ENCODE measurements at places on chromosomes 3 and 15.

DNA sequence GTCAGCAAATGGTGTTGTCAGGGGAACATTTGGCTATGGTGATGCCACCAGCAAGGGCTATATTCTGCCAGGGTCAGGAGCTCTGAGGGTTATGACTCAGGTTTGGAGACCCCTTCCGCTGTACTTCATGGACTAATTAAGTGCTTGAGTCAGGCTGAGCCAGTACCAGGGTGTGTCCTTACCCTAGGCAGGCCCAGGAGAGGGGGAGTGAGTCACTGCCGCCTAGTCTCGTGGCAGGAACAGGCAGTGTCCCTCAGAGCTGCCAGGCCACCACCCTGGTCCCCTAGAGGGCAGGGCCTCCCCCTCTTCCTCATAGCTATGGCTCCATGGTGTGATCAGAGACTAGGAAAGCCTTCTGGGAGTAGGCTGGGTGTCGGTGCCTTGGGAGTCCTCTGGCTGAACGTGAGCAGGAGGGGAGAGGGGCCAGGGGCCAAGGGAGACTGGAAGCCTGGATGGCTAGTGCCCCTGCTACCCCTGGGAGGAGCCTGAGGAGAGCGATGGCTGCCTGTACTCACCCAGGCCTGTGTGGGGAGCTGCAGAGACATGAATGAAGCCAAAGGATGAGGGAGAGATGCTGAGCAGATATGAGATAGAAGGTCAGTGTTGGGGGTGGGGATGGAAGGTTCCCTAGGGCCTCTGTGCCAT lies 10.6 kb downstream of the MAPKAPK3 start:
- no peak for DNase-seq

DNA sequence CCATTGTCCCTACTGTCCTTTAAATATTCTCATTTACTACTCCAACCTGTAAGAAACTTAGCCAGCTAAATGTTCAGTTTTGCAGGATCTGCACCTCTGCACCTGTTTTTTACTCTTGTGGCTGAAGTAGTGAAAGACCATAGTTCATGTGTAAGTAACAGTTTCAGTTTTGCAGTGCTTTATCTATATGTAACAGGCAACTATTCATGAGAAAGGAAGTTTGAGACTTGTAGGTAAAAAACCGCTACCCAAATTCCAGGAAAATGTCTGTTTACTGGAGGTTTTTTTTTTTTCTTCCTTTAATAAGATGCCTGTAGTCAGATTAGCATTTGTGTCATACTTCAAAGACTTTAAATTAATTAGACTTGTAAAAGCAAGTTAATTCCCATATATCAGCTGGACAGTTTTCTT lies 25.4 kb upstream of the MBNL1 start:
- DNase-seq: no peak

DNA sequence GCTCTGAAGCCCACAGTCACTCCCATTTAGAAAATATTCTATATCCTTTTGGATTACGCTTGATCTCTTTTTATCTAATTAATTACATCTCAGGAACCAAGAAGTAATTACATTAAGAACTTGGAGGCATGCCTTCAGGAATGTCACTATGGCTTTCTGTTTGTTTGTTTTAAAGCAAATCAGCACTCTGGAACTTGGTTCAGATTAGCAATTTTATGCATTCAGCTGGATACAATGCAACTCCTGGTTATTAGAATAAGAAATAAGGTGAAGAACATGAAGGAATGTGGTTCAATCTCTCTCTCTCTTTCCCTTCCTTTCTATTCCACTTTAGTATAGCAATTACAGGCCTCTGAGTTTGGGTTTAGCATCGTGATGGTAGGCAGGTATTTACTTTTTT lies 235.8 kb downstream of the FHIT start:
- no peak for DNase-seq

- no peak for DNase-seq
Observed at GRCh38 chr3:171678971-171679492, 131.3 kb downstream of the PLD1 start.

DNA sequence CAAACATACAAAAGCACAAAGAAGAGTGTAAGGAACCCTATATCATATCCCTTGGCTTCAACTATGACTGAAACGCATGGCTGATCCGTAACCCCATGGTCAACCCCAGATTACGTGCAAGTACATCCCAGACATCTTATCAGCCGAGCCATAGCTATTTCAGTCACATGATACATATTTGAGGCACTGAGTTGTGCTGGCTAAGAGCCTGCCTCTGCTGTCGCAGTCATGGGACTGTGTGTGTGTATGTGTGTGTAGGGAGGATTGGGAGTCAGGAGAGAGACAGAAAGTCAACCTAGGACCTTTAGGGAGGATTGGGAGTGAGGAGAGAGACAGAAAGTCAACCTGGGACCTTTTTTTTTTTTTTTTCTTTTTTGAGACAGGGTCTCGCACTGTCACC lies 8.4 kb downstream of the ST6GAL1 start:
- no peak for DNase-seq

GRCh38 chr3:189270248-189270832 lies 98.6 kb downstream of the TPRG1 start:
- peak; percentile 31 for DNase-seq

GRCh38 chr15:40763801-40764628 lies at the start of gene GCHFR:
GCHFR (plus strand) TSS chr15:40764068; CDS start chr15:40764181, 113 bp downstream.
- peak; percentile 86 for DNase-seq

DNA sequence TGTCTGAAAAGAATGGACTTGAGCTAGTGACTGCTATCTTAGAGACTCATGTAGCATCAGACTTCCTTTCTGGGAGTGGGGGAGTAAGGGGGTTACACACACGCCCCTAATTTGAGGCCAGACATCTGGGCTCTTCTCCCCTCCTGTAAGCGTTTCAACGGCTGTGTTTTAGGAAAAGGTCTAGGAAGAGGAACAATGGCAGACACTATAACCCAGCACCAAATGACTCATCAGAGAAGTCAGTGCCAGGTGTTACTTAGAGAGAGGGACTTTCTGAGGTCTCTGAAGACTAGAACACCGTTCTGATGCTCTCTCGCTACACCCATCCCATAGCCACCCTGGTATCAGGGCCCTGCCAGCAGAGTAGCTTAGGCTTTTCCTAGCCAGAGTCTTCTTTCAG lies 65.5 kb downstream of the SSUH2 start:
- DNase-seq: no peak

GRCh38 chr3:120708408-120708807 lies 26.4 kb upstream of the HGD start:
- DNase-seq: no peak
